ENCODE measurements at places on chromosomes 2 and 18.
A peak's percentile ranks its signal among the peaks of the same experiment; 100 is the strongest.

GRCh38 chr18:74942319-74942910 lies 266.5 kb downstream of the PTGR3 start:
- DNase-seq, result no peak

GRCh38 chr2:100924520-100925451 lies 77.3 kb upstream of the RPL31 start:
- no peak for DNase-seq

GRCh38 chr2:97699765-97700444 lies 13.5 kb upstream of the ZAP70 start:
- peak; percentile 82 for DNase-seq

- DNase-seq, result no peak
Observed at GRCh38 chr2:240425236-240425615, 10.2 kb upstream of the GPC1 start.

GRCh38 chr2:9709539-9710285 lies 78.9 kb upstream of the YWHAQ start:
- no peak for DNase-seq

- DNase-seq, result no peak
Observed at GRCh38 chr18:5167831-5168230, 29.2 kb downstream of the AKAIN1 start.

- no peak for DNase-seq
Observed at GRCh38 chr2:74887960-74888700, 54.2 kb downstream of the HK2 start.

DNA sequence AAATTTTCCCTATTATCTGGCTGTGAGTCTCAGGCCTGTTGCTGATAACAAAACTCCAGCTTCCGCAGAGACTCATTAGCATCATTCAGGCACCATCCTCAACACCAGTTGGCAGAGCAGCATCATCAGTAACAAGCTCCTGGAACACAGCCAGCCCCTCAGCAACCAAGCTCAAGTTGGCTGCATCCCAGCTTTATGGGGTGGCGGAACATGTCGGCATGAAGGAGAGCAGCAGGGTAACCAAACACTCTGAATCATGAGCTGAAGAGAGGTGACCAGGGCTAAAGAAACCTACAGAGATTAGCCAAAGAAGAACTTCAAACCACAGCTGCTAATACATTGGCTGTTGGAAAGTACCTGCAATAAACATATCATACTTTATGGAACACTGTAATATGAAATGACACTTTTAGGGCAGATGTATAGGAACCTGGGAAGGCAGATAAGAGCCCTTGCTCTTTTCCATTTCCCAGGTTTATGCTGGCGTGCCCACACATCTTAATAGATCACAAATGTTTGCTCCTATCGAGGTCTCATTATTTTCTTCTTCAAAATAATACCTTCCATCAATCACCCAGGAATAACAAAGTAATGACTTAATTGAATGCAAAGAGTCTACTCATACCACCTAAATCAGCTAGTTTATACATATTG lies 63.8 kb downstream of the PDE11A start:
- DNase-seq, result no peak

DNA sequence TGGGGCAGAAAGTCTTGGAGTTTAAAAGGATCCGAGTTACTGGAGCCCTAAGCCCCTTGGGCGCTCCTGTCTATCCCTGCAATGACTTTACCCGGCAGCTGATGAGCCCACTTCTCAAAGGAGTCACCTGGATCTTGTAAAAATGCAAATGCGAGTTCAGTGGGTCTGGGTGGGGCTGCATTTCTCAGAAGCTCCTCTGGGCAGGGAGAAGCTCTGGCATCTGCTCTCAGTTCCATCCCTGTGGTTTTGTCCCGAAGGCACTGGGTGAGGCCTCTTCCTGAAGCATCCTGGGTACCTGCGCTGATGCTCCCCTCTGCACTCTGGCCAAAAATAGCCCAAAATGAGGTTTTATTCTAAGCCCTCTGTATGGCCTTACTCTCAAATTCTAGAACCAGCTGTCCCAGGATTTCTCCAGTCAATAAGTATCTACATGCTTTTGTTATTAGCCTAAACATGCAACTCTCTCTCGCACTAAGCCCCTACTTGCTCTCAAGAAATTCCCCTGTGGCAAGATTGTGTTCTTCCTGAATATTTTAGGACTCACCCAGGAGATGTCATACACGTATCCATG lies 167.8 kb upstream of the APCDD1 start:
- DNase-seq, result no peak

DNA sequence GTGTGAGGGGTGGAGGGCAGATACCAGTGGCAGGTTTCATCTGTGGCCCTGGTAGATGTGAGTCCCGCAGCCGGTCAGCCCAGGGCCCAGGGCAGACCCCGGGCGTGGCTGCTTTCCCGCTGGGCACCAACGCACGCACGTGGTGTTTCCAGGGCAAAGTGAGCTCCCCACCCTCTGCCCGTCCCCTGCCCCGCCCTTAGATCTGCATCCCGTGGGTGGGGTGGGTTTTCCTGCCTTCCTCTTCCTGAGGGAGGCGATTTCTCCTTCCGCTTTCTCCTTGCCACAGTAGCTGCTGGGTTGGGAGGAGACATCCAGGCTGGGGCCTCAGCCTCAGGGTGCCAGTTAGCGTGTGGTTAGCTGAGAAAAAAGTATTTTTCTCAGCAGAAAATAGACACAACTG lies 49.6 kb downstream of the ODC1 start:
- no peak for DNase-seq

GRCh38 chr18:24201699-24202687 lies 63.1 kb downstream of the CABYR start:
- DNase-seq, result no peak

DNA sequence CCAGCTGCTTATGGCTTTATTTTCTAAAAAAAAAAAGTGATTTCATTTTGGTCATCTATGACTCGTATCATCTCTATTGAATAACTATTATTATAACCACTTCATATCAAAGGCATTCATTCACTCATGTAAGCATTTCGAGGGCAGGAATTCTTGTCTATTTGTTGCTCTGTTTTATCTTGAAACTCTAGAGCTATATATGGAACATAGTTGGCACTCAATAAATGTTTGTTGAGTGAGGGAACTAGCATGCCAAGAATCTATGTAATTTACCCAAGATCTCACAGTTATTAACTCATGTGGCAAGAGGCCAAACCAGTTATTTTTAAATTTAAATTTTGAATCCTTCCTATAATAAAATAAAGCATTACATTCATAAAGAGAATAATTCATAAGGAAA lies 470.1 kb downstream of the TMX3 start:
- no peak for DNase-seq

GRCh38 chr2:141770530-141770929 lies 360.3 kb downstream of the LRP1B start:
- DNase-seq, result no peak

GRCh38 chr18:21991886-21992285 lies 177.5 kb upstream of the GATA6 start:
- no peak for DNase-seq

DNA sequence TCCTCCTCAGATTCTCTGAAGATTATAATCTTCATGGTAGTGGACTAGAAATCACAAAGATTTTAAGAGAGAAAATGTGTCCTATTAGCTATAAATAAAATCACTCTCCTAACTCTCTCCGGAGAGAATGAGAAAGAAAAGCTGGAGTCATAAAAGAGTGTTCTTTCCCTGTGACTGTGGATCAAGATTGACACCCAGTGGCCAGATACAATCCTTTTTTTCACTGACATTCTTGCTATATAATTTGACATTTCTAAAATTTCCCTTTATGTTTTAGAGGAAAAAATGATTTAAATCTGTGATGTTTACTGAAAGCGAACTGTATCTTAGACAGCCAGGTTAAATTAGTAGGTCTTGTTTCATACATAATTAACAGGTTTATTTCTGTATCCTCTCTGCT lies 35.4 kb upstream of the LRP2 start:
- DNase-seq, result no peak
